ENCODE measurements at places on chromosomes 4 and X.

DNA sequence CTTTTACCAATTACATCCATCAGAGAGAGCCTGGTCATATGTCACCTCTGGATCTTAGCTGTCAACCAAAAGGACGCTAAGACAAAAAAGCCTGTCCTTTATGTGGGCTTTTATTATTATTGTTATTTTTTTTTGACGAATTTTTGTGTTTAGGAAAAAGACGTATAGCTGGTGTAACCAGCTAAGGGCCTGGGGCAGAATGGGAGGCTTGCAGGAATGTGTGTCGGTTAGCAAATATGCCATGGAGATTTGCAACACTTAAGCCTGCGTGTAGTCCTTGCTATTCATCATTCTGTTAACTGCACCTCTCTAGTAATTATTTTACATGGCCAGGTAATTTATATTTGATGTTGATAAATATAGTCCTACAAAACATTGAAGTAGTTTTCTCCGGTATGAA is 93.5 kb downstream of the TACR3 start:
- no peak for DNase-seq

DNA sequence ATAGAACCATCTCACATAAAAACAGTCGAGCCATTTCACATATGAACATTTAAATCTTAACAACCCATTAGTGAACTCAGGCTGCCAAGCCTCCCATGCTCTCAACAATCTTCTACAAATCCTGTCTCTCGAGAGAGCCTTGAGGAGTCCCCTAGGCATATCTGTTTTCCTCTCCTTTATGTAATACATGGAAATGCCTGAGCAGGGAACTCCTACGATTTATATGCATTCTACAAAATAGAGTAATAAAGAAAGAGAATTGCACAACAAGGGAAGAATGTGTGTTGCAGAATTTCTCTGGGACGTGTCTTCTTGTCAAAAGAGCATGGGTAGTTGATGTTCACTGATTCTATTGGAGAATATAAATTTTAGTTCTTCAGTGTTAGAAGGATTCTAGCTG is 101.8 kb upstream of the VCX2 start:
- DNase-seq: no peak

DNA sequence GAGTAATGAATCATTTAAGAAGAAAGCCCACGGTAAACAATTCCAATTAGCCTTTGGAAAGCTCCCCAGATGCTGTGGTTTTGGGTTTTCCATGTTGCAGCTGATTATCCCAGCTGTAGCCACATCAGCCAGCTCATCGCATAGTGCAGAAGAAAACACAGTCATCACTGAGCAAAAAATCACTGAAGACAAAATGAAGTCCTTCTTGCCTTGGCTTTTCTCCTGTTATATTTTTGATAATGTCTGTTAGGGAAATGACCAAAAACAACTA is 193.0 kb upstream of the C1QTNF7 start:
- DNase-seq: no peak

DNA sequence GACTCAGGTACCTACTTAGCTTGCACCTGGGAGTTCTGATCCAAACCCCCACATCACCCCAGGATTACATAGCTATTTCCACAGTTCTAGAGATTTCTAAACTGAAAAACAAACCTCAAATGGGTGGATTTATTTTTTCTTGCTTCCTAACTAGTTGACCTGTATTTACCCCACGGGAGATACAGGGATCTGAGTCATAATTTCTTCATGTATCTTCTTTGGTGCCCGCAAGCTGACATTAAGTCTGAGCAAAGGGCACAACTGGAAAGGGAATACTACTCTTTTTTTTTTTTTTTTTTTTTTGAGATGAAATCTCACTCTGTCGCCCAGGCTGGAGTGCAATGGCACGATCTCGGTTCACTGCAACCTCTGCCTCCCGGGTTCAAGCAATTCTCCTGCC is 10.0 kb upstream of the ELOVL6 start:
- DNase-seq: no peak

- peak; percentile 28 for DNase-seq
Measured at GRCh38 chr4:972651-973424, 531 bp downstream of the DGKQ start.

- DNase-seq: no peak
Measured at GRCh38 chrX:54177306-54177705, 5.7 kb downstream of the FAM120C start.

DNA sequence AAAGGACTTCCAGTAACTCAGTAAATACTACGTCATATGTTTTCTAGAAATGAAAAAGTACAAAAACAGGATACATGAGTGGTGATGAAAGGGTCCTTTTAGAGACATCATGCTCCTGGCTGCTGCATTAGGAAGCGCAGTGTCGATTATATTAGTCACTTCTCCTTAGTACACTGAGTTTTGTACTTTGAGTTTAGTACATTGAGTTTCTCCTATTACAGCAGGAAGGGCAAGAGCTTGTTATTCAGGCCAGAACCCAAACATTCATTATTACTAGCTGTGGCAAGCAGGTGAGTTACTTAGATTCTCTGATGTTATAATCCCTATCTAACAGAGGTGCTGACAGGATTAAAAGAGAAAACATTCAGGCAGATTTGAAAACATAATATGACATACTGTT is 21.3 kb downstream of the RPGR start:
- no peak for DNase-seq

GRCh38 chrX:40022421-40022820 is 75.3 kb downstream of the BCOR start:
- no peak for DNase-seq

DNA sequence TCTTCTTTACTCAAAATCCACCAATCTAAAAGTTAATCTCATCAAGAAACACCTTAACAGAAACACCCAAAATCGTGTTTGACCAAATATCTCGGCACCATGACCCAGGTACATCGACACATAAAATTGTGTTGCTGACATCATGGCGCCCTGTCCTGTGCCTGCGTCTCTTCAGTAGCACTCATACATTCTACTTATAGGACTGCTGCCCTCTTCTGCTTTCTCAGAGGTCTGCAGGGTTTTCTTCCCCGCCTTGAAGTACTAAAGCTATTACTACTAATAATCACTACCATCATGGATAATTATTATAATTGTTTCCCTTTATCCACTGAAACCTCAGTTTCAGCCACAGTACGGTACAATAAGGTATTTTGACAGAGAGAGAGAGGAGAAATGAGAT is 1403.1 kb upstream of the TENM3 start:
- DNase-seq: no peak

- no peak for DNase-seq
Measured at GRCh38 chrX:123186801-123187200, 2.7 kb downstream of the GRIA3 start.

DNA sequence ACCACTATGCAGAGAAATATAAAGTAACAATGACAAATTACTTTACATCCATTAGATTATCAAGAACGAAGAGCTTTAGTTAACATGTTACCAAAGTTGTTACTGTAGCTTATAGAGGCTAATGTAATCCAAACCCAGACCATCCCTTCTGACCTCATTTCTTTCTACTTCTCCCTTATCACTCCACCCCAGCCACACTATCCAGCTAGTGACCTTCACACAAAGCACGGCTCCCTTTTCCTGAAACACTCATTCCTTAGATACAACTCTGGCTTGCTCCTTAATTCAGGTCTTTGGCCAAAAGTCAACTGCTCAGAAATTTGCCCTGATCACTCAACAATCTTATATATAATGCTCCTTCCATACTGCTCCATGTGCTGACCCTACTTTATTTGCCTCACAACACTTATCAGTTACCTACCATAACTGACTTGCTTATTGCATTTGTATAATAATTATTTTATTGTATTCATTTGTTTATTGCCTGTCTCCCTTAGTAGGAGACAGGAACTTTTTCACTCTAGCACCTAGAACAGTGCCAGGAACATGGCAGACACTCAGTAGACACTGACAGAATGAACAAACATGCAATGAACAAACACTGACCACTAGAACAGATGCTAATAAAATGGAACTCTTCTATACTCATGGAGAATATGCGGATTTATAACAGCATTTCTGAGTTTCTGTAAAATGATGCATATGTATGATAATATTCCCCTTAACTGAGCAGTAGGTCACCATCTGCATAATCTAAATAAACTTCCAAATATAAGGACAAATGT is 67.6 kb downstream of the EIF4E start:
- DNase-seq: no peak

DNA sequence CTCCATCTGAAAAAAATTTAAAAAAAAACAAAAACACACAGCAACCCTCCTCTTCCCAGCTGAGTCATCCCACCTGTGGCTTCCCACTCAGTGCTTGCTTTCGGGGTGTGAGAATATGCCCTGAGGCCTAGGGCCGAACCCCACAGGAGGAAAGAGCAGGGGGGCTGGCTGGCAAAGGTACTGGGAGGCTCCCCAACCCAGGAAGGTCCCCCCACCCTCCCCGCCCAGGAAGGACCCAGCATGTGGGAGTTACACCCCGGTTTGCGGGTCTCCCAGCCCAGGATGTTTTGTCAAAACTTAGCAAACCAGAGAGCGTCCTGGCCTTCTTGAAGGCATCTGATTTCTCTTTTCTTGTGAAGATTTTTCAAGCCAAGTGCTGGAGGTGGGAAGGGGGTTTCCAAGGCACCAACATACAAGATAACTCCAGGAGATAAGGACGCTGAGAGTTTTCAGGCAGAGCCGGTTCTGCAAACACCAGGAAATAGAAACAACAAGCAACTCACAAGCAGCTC is 25.7 kb upstream of the CSF2RA start:
- DNase-seq: peak; percentile 41

GRCh38 chrX:120753413-120754251 is 122.0 kb downstream of the CT47B1 start:
- peak; percentile 3 for DNase-seq

DNA sequence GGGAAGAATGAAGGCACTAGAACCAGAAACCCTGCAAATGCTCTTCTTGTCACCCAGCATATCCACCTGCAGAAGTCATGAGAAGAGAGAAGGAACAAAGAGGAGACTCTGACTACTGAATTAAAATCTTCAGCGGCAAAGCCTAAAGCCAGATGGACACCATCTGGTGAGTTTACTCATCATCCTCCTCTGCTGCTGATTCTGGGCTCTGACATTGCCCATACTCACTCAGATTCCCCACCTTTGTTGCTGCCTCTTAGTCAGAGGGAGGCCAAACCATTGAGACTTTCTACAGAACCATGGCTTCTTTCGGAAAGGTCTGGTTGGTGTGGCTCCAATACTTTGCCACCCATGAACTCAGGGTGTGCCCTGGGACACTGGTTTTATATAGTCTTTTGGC is 181.7 kb downstream of the AR start:
- no peak for DNase-seq

DNA sequence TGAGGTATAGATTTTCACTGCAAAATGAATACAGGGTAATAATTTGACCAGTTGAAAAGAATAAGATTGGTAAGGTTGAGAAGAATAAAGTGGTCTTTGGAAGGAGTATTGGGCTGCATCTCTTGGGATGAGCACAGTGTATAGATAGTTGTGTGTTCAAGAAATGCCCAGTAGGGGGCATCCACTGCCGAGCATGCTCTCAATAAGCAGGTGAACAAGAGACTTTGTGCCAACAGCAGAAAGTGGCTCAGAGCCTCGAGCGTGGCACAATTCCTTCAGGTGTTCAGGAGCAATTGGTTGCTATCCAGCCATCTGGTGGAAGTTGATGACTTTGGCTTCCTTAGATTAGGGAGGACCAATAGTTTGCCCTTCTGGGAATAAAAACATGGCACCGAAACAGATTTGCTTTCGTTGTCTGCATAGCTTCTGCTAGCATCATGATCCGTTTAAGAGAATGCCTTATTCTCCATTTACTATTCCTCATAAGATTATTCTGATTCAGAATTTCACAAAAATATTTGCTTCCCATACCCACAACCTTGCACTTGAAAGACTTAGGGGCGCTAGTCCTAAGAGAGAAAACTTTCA is 258.1 kb upstream of the NEIL3 start:
- DNase-seq: no peak

GRCh38 chrX:69504626-69505612 is 793 bp downstream of the NALF2 start:
- DNase-seq: no peak

DNA sequence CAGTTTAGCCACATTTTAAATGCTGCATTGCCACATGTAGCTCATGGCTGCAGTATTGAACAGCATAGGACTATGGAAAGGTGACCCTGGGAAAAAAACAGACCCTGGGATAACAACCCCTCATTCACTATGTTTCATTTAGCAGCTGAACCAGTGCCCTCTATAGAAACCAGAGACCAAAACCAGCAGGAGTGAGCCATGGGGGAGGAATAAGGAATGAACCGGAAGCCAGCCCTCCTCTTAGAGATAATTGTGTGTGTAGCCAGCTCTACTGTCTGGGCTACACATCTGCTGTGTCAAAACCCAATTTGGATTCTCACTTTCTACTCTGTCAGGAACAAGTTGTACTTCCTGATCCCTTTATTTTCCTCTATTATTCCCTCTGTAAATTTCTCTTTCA is 158.5 kb upstream of the S100G start:
- DNase-seq: no peak

- no peak for DNase-seq
Measured at GRCh38 chr4:135201081-135201480, 999.5 kb upstream of the PABPC4L start.

DNA sequence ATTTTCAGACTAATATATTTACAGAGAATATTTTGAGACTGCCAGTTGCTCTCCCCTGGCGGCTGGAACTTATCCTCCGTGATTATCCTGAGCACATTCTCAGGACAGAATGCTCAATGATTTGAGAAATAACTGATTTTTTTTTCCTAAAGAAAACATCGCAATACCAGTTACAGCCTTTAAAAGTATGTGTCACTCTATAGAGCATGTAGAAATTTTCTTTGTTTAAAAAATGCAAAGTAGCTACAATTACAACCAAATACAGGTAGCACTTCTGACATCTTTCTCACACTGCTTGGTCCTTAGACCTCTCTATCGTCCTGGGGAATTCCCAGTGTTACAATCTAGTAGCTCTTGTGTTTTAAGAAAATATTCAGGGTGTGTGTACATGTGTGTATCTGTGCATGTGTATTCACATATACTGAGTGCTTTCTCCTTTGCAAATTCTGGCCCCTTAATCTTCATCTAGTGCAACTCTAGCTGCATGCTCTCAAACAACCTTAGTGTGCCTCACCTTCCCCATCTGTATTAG is 13.8 kb downstream of the APBB2 start:
- no peak for DNase-seq

- no peak for DNase-seq
Measured at GRCh38 chr4:169566021-169566818, 46.2 kb downstream of the NEK1 start.

DNA sequence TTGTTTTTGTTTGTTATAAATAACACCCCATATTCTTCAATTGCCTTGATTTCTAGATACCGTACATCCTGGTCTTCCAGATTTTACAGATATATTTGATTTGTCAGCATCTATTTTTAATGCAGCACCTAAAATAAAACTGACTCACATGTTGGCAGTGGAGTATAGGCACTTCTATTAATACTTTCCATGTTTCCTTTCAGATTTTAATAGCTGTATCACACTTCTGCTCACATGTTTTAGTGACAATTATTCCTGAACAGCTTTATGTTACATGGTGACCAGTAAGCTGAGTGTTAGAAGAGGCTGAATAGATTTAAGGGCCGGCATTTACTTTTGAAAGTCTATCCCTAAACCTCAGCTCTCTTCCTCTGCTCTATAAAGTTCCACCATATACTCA is 46.1 kb downstream of the C4orf46 start:
- DNase-seq: no peak
